ENCODE measurements at places on chromosomes 11 and 22.

DNA sequence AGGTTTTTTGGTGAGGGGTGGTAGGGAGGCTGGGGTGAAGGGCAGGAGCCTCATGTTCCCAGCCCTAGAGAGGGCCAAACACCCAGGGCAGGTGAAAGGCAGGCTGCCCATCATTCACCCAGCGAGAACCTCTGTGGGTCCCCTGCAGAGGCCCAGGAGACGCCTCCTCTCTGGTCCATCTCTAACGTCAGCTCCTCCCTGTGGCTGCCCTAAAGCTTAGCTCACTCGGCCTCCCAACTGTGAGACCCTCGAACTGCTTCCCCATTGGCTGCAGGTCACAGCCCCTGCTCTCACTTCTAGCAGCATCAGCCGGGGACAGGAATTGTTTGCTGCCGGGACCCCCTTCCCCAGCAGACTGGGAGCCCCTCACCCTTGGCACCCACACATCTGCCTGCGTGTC lies 615 bp upstream of the NFAM1 start:
- DNase-seq, result no peak

GRCh38 chr11:110490886-110491285 lies 61.1 kb downstream of the FDX1 start:
- no peak for DNase-seq

- DNase-seq, result peak; percentile 47
Measured at GRCh38 chr22:48785792-48786678, 1041.6 kb downstream of the BRD1 start.

DNA sequence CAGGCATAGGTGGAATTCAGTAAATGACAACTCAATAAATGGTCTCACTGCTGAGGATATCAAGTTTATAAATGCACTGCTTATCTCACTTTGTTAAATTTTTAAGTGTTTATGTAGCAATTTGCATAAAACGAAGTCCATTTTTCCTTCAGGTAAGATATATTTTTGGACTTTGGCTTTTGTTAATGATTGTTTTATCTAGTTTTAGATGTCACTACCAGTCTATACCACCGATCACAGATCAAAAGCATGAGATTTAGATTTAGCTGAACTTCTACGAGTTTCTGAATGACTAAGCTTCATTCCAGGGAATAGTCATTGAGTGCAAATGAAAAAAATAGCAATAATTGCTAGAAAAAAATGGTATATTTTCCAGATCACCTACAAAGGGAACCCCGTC lies 12.8 kb upstream of the SLC5A12 start:
- no peak for DNase-seq

DNA sequence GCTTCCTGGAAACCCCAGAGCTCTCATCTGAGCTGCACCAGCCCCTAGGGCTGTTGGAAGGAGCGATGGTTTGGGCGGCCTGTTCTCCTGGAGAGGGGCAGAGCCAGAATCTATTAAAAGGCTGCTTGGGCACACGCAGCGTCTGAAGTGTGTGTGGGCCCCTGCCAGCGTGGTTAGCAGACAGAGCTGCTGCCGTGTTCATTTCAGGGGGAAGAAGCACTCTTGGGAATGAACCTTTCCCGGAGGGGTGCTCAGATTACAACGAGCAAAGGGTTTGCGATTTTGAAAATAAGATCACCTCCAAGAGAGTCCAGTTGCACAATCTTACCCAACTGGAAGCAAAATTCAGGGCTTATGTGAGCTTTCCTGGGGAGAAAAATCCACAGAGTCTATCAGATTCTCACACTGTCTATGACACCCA lies 12.9 kb downstream of the ANO1 start:
- DNase-seq, result no peak

- DNase-seq, result no peak
Measured at GRCh38 chr11:102783720-102784119, 3.3 kb upstream of the MMP10 start.

DNA sequence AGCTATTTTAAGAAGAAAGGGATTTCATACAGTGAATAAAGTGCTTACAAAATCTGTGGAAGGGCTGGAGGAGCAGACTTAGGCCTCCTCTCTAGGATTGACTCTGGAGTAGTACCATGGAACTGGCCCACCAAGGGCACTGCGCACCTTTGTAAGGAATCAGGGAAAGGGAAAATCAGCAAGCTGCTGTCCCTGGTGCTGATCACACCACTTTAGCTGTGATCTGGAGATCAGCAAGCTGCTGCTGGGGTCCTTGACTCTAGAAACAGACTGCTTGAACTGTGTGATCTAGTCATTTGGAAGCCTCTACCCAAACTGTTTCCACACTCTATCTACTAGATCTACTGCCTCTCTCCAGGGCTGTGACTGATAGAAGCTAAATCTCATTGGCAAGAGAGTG lies 18.4 kb upstream of the TECTA start:
- peak; percentile 56 for DNase-seq

DNA sequence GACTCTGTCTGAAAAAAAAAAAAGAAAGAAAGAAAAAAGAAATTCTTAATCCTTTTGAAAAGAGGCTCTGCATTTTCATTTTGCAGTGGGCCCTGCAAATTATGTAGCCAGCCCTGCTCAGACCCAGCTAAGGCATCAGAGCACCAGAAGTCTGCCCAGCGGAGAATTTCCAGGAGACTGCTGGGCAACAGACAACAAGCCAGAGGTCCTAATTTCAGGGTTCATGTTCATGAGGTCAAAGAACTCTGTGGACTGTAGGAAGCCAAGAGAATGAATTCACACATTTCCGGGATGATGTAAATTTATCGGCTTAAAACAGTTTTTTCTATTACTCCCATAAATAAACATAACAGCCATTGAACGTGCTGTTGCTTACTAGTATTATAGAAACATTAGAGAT lies 14.8 kb upstream of the RTCB start:
- no peak for DNase-seq

- DNase-seq, result no peak
Measured at GRCh38 chr11:132579136-132579535, 953.2 kb downstream of the OPCML start.

- no peak for DNase-seq
Measured at GRCh38 chr11:133049244-133050019, 482.9 kb downstream of the OPCML start.

- DNase-seq, result no peak
Measured at GRCh38 chr11:123065621-123066020, 3.7 kb upstream of the HSPA8 start.

- DNase-seq, result no peak
Measured at GRCh38 chr22:48316257-48317250, 1511.1 kb downstream of the BRD1 start.

GRCh38 chr22:43845981-43846380 lies 16.3 kb downstream of the SULT4A1 start:
- no peak for DNase-seq

GRCh38 chr11:113262594-113262993 lies 51.8 kb upstream of the TTC12 start:
- DNase-seq, result no peak

- DNase-seq, result no peak
Measured at GRCh38 chr11:73983741-73984538, 1.3 kb upstream of the UCP2 start.

- no peak for DNase-seq
Measured at GRCh38 chr22:44179989-44180705, 578 bp upstream of the PARVG start.

DNA sequence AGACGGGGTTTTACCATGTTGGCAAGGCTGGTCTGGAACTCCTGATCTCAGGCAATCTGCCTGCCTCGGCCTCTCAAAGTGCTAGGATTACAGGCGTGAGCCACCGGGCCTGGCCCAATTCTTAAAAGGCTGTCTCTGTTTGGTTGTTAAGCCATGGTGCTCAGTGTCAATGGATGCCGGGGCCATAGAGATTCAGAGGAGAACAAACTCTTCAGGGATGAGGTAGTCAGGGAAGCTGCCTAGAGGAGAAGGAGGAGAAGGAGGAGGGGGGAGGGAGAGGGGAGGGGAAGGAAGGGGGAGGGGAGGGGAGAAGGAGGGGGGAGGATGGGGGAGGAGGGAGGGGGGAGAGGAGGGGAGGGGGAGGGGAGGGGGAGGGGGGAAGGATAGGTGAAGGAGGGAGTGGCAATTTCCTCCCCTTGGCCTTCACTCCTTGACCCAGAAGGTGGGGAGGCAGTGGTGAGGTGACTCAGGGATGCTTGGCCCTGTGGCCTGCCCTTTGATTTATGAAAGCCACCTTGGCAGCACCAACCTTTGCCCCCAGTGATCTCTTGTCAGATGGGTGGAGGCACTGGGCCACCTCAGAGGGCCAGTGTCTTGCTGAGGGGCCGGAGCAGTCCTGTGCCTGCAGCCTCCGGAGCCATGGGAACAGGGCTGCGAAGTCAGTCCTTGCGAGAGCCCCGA lies at the start of gene C11orf86:
Gene C11orf86, plus strand, starts transcription at position 581 of the 681 bp plus-strand sequence. Its CDS starts 59 bp downstream, at position 640.
- DNase-seq, result no peak

DNA sequence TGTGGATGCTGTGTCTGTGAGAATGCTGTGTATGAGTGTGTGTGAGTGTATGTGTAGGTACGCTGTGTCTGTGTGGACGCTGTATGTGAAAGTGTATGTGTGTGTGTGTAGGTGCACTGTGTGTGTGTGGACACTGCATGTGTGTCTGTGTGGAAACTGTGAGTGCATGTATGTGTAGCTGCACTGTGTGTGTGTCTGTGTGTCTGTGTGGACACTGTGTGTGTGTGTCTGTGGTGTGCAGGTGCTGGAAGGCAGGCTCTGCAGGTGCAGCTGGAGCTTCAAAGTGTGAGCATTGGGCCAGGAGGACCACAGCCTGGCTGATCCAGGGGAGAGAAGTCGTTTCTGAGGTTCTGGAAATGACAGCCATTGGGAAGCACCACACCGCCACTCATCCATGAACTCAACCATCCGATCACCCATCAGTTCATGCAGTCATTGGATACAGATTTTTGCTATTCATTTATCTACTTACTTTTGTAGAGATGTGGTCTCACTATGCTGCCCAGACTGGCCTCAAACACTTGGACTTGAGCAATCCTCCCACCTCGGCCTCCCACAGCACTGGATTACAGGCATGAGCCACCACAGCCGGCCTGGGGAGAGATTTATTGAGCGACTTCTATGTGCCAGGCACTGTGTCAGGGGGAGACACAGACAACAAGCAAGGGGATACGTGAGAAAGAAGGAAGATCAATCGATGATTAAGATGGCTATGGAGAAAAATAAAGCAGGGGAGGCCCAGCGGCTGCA lies 9.6 kb downstream of the TRPM5 start:
- no peak for DNase-seq

GRCh38 chr11:106082096-106082495 lies 4.6 kb downstream of the AASDHPPT start:
- no peak for DNase-seq

DNA sequence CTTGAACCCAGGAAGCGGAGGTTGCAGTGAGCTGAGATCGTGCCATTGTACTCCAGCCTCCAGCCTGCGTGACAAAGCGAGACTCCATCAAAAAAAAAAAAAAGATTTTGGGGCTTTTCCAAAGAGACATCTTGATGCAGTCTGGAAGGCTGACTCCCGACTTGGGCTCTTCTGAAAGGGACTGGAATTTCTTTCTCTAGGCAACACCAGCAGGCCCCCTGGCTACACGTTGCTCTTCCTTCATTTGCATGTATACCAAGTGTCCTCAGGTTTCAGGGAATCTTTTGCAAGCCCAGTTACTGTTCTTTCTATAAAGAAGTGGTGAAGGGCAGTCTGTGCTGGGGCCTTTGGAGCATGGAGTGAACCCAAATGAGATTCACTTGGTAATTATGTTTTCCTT lies 211.0 kb downstream of the GRIK4 start:
- no peak for DNase-seq

GRCh38 chr11:132445859-132446291 lies 1075.5 kb downstream of the NTM start:
- no peak for DNase-seq

DNA sequence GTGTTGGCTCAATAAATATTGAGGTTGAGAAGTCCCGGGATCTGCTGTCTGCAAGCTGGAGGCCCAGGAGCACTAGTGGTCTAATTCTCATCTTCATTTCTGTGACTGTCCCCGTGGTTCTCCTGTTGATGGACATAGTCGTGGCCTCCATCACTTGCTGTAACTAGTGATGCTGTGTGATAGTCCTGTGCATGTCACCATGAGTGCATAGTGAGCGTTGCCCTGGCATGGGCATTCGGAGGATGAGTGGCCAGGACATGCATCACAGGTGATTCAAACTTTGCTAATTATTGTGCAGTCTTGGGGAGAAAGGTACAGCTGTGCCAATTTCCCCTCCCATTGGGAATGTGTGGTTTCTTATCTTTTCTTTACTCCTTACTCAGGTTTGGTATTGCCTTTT lies 902.2 kb downstream of the BRD1 start:
- no peak for DNase-seq

DNA sequence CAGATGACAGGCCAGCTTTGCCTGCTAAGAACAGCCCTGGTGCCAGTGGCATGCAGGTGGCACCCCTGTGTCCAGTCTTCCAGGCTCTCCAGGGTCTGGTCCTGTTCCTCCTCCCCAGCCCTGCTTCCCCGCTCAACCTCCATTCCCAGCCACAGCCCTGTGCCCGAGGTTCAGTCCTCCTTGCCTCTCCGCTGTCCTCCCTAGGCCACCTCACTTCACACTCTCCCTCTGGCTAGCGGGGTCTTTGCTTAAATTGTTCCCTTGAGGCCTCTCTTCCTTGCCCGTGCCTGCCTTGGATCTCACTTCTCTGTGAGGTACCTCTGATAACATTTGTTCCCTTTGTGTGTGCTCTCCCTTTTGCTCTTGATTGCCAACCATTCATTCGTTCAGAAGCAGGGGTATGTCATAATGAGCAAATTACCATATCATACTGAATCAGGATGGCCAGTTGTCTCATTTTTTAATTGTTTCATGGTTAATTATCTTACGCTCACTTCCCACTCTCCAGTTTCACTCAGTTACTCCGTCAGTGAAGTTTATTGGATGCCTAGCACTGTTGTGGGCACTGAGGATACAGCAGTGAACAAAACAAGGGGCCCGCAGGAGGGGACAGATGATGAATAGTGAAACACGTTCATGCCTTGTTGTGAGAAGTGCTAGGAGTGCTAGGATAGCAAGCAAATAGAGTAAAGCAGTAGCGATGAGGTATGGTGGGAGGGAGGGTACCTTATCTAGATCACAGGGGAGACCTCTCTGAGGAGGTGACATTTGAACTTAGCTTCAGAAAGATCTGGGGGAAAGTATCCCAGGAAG lies 7.4 kb downstream of the BMAL1 start:
- DNase-seq, result peak; percentile 26

DNA sequence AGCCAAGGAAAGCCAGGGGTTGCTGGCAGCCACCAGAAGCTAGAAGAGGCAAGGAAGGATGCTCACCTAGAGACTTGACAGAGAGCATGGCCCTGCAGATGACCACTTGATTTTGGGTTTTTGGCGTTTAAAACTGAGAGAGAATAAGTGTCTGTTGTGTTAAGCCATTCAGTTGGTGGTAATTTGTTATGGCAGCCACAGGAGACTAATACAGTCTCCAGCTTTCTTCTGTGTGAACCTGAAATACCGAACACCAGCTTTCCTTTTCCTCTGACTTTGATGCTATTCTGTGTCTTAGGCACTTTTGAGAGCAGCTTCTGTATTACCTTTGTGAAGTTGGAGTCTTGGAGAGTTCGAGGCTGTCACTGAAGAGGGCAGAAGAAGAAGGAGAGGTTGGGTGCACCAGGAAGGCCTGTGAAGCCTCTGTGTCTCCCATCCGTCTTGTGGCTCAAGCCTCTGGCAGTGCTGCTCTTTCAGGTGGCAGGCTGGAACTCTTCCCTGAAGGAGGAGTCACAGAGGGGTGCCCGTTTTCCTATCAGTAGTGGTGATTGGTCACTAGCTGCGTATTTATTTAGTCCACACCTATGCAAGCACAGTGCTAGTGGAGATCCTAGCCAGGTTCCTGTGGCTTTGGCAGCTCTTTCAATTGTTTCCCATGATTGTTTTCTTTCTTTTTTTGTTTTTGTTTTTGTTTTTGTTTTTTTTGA lies 2.5 kb downstream of the TBC1D22A start:
- DNase-seq, result no peak

- DNase-seq, result no peak
Measured at GRCh38 chr11:11229647-11230046, 123.4 kb downstream of the CSNK2A3 start.
